Fibroblast of skin of left quadriceps (primary cell): ENCODE measurements at places on chromosomes 2 and 18.

GRCh38 chr2:74334931-74335333 is 8.3 kb downstream of the SLC4A5 start:
- peak; percentile 49 for DNase-seq

DNA sequence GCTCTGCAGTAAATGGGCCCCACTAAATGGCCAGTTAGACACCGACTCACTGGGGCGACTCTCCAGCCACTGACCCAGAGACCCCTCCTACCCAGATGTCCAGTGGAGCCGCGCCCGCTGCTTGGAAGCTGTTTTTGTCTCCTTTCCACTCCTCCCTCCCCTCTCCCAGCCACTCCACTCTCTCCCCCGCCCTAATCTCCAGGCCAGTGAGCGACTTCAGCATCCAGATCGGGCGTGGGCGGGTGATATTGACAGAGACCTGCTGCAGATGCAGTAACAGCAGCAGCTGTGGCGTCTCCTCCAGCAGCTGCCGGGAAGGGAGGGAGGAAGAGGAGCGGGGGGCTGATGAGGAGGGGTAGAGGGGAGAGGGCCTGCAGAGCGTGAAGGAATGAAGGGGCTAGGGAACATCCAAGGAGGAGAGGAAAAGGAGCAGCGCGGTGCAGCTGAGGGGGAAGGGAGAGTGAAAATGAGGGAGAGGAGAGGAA is at the start of gene SCN7A:
SCN7A (minus strand) TSS at position 110 of the 485 bp plus-strand sequence. CDS start 16,553 bp downstream, outside the sequence.
- DNase-seq, result no peak

GRCh38 chr2:24861500-24861899 is 58.5 kb downstream of the ADCY3 start:
- no peak for DNase-seq

GRCh38 chr2:96695602-96696001 is 44.3 kb downstream of the LMAN2L start:
- no peak for DNase-seq

DNA sequence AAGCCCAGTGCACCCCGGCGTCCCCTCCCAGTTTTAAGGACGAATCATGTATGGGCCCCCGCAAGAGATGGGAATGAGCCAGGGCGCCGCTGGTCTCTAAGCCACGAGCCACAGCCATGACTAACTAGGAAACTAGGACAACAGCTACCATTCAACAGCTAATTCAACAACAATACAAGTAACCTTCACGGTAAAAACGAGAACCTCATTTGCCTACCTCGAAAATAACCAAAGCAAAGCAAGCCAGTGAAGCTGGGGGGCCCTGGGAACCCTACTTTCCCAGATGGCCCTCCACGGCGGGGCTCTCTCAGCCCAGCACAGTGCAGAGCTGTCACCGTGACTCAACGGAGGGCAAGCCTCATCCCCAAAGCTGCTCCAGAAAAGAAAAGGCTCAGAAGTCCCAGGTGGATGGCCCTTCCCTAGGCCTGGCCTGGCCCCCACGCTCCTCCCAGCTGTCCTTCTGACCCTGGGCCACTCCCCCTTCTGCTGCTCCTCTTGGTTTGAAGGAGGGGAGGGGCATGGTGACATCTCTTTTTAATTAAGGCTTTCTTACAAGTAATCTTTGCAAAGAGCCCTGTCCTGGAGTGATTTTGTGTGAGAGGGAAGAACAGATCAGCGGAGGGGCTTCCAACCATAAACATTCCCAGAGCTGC is 126.3 kb downstream of the HDAC4 start:
- peak; percentile 43 for DNase-seq

DNA sequence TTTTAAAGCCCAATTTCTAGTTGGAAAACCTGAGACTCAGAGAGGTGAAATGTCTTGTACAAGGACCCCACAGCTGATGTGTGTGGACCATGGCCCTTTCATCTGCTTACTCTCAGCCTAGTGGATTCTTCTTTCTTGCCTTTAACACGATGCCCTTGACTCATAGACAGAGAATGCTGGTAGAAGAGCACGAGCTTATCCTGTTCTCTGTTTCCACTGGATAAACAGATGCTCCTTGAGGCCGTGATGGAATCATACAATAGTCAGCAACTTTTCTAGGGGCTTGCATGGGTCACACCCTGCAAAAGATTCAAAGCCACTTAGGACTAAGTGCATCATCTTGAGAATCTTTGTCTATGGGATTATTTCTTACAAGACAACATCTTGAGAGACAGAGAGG is 50.9 kb downstream of the MYCN start:
- no peak for DNase-seq

DNA sequence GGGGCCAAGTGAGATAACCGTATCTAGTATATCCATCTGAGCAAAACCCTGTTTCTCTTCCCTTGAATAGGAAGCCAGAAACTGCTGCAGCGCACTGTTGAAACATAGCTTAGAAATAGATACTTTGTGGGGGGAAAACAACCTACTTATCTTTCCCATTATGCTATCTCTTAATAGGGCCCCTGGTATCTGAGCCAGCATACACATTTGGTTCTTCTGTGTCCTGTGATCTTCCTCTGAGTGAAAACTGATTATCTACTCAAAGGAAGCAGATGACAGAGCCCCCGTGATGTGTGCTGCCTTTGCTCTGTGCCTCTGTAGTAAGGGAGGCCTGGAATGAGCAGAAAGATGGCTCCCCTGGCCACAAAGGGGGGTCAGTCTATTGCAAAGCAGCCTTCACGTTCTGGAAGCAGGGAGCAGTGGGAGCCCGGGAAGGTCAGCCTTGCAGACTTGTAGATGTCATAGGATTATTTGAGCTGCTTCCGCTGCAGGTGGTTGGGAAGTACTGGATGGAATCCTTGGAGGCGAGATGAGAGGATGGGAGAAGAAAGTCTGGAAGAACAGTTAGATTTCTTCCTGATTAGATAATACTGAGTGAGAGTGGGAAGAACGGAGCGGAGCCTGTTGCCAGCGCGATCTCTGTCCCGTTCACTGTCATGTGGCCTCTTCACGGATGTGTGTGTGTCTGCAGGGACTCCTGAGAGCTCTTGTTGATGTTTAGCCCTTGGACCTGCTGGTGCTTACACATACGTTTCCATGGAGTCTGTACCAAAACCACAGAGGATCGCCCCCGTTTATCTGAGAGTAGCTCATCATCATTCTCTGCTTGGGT is 150.1 kb downstream of the AGAP1 start:
- DNase-seq, result no peak

DNA sequence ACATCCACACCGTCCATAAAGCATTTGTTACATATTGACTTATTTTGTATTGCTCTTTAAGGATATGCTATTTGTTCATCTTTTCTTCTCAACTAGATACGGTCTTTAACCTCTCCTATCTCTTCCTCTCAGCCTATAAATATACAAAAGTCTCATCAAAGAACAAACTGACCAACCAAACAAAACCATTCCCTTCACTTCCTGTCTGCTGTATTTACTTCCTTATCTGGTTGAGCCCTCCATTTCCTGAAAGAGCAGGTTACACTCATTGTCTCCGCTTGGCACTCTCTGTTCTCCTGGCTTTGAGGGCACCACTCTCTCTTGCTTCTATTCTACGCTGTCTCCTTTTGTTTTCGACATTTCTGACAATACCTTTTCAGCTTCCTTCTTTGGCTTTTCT is 431.9 kb upstream of the TCF4 start:
- DNase-seq, result no peak

GRCh38 chr2:103738108-103738507 is 976.3 kb downstream of the TMEM182 start:
- DNase-seq, result no peak

GRCh38 chr2:9654452-9655100 is 23.8 kb upstream of the YWHAQ start:
- DNase-seq, result no peak
